ENCODE measurements at places on chromosomes 6 and 20.

GRCh38 chr20:9912858-9913434 lies 74.1 kb upstream of the PAK5 start:
- peak; percentile 52 for DNase-seq

DNA sequence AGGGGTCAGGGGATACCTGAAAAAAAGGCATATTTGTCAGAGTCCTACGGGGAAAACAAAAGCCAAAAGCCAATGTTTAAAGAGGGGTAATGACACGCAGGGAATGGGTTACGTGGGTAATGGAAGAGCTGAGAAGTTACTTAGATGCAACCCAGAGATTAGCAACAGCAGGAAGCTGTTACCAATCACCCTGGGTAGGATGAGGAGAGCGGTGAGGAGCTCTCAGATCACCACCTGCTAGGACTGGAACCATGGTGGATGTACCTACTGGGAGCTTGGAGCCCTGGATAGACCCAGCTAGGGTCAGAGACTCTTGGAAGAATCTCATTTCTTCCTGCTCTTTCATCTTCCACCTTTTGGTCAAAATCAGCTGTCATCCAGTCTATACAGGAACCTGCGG lies 51.2 kb upstream of the RNF24 start:
- no peak for DNase-seq

DNA sequence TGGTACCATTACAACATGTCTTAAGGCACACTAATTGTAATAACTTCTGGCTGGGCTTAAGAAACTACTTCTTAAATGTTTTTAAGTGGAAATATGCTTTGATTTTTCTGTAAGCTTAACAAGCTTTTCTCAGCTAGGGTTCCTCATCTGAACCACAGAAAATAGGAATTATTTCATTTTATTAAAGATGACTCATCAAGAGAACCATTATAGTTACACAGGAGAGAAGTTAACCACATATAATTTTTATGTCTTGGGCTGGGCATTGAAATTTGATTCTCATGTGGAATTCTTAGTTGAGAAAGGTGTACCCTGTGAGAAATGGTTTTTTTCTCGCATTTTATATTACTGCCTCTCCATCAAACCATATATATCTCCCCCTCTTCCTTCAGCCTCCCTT lies 75.1 kb downstream of the QKI start:
- DNase-seq, result no peak

DNA sequence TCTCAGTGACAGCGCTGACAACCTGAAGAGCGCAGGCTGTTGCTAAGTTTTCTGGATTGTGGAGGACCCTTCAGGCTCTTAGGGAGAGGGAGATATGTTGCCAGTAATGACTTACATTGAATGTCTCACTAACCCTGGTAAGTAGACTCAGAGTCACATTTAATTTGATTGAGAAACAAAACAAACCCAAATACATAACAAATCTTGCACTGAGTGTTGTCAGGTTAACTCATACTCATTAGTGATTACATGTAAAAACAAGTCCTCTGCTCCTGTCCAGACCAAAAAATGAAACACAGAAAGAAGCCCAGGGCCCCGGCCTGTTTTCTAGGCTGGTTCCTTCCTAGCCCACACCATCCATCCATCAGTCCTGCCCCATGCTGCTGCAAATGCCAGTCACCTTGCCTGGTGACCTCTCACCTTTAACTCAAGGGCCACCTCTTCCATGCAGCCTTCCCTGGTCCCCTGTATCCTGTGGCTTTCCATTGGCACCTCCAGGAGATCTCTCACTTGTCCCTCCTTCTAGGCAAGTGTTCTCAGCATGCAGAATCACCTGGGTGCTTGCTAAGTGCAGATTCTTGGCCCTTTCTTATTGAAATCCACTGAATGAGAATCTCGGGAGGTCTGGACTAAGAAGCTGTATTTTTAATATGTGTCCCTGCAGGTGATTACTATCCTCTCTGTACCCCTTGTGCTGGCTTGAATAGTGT lies 34.7 kb upstream of the ERVFRD-1 start:
- no peak for DNase-seq

GRCh38 chr20:41095110-41095969 lies 42.0 kb upstream of the PLCG1 start:
- peak; percentile 49 for DNase-seq

GRCh38 chr6:25046942-25047341 lies 111.2 kb upstream of the RIPOR2 start:
- DNase-seq, result no peak

DNA sequence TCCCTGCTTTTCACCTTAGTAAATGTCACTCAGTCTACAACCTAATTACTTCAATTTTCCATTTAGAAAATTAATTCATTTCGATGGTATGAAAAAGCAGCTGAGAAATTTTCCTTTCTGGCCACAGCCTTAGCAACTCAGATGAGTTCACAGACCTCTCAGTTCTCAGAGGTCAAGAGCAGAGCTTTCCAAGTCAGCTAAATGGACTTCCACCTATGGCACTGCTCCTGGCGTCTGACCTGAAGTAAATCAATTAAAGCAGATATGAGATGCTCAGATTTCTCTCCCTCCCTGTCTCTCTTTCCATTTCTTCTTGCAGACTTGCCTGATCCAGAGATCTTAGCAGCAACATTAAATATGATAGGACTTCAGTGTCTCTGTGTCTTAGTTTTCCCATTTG lies 412.6 kb downstream of the QKI start:
- DNase-seq, result no peak

DNA sequence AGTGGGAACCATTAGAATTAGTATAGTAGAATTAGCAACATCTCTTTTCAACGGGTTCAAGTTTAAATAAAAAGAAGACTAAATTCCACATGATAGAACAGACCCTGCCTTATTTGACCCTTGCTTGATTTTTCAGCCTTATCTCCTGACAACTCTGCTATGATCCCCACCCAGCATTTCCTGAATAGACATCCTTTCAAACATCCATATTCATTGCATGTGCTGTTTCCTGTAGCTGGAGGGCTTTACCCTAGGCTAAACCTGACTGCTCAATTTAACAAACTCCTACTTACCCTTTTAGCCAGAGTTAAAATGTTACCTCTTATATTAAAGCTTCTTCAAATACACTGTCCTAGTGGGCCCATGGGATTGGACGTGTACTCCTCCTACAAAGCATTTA lies 594.8 kb upstream of the ARID1B start:
- no peak for DNase-seq

DNA sequence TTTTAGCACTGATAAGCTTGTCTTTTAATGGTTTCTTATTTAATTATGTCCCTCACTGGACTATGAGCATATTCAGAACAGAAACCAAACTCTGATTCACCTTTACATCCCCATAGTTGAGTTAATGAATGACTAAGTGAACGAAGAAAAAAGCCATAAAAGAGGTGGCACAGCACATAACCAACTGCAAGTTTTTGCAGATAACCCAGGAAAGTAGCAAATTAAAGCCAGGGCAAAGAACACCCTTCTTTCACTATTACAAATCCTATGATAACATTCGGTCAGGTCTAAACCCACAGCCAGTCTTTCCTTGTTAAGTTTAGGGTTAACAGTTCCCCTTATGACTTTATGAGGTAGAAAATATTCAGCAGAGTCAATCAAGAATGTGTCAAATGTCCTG lies 102.7 kb downstream of the RIN2 start:
- no peak for DNase-seq

DNA sequence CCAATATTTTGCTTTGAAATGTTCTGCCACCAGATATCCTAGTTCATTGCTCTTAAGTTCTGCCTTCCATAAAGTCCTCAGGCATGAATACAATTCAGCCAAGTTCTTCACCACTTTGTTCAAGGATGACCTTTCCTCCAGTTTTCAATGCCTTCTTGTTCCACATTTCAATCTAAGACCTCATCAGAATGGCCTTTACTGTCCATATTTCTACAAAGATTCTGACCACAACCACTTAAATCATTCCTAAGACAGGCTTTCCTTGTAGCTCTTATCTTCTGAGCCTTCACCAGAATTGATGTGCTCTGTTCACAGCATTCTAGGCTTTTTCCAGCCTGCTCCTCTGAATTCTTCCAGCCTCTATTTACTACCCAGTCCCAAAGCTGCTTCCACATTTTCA lies 319.0 kb downstream of the HACE1 start:
- no peak for DNase-seq

- DNase-seq, result no peak
These were observed 10.4 kb upstream of the THBD start for GRCh38 chr20:23059846-23060245.

DNA sequence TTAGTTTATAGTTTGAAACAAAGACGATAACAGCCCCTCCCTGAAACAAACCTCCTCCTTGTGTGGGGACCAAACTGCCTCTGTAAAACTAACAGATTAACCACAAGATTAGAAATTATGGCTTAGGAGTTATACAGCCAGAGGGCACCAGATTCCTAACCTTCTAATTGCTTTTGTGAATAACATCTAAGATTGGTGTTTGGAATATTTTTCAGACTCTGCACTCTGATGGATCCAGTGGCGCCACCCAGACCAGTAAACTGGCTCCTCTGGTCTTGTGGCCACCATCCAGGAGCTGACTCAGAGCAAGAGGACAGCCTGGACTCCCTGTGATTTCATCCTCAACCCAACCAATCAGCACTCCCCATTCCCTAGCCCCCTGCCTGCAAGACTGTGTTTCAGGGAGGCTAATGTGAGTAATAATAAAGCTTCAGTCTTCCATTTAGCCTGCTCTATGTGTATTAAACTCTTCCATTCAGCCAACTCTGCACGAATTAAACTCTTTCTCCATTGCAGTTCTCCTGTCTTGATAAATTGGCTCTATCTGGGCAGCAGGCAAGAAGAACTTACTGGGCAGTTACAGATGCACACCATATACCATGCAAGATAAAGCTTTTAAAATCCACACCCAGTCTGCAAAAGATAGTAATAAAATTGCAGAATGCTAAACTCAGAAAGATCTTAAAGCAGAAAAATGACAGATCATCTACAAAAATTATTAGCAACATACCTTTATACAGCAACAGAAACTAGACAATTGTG lies 58.5 kb upstream of the SLC22A16 start:
- DNase-seq, result no peak

- peak; percentile 55 for DNase-seq
These were observed 66.6 kb upstream of the FAM184A start for GRCh38 chr6:119145111-119145510.

GRCh38 chr20:1214838-1215261 lies 11.0 kb upstream of the RAD21L1 start:
- DNase-seq, result no peak

- no peak for DNase-seq
These were observed 94.8 kb upstream of the AFDN start for GRCh38 chr6:167731731-167732422.

GRCh38 chr20:24814556-24815195 lies 134.4 kb upstream of the CST7 start:
- no peak for DNase-seq

- peak; percentile 66 for DNase-seq
These were observed 188.4 kb upstream of the TSHZ2 start for GRCh38 chr20:52783769-52784168.

DNA sequence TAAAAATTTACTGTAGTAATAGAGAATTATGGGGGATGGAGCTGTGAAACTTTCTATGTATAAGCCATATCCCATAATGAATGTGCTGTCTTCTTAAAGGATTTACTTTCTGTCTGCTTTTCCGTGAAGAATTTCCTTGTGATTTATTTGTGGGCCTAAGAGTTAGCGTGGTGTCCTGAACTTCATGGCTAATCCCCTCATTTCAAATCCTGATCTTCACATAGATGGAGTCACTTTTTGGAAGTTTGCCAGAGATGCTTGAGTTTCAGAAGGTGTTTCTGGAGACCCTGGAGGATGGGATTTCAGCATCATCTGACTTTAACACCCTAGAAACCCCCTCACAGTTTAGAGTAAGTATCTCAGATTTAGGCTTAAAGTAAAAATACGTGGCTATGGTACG lies 19.4 kb upstream of the CLDN20 start:
- no peak for DNase-seq

GRCh38 chr6:143807103-143807772 lies 35.9 kb upstream of the LTV1 start:
- no peak for DNase-seq

DNA sequence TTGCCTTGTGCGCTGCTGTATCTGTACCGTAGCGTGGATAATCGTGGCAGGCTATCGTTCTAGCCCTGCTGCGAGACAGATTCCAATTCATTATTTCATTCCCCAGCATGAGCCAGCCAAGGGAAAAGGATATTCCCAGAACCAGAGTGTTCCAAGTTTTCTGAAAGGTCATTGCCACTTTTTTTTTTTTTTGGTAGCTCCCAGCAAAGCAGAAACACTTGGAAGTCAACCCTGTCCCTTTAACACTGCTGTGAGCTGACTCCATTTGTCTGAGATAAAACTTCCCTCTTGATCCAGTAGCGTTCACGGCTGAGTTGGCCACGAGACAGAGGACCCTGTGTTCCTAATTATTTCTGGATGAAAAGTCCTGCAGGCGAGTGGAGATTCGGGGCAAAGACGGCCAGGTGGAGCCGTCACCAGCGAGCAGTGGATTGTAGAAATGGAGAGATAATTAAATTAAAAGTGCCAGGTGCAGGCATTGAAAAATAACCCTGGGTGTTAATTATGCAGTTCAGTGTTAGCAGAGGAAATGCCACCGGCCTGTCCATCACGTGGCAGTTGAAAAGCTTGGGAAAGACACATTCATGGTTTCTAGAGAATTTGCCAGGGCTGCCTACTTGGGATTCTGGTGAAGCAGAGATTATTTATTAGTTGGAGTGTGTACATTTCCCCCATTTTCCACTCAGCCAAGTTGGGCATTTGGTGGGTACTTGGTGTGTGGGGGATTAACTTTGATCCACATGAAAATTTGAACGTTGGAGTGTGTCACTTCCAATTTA lies 164.2 kb downstream of the SLC24A3 start:
- no peak for DNase-seq

GRCh38 chr6:17416806-17417205 lies 23.4 kb downstream of the CAP2 start:
- DNase-seq, result no peak

- DNase-seq, result no peak
These were observed 284.8 kb downstream of the SMOC2 start for GRCh38 chr6:168725802-168726201.

DNA sequence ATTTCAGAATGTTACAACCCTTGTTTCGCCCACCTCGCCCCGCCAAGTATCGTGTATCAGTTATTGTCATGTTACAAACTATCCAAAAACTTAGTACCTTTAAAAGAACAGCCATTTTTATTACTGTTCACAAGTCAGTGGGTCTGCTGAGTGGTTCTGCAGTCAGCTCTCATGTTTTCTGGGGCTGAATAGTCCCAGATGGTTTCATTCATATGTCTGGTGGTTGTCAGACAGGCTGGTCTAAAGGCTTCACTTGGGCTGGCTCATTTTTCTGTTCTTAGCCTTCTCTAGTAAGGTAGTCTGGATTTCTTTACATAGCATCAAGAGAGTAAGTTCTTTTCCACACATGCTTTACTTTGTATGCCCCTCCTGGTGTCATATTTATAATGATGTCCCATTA lies 8.6 kb downstream of the ZNF292 start:
- DNase-seq, result no peak
